ENCODE measurements at places on chromosomes 3 and 15.

- DNase-seq, result no peak
These were observed 50.7 kb downstream of the TFG start for GRCh38 chr3:100759950-100760349.

DNA sequence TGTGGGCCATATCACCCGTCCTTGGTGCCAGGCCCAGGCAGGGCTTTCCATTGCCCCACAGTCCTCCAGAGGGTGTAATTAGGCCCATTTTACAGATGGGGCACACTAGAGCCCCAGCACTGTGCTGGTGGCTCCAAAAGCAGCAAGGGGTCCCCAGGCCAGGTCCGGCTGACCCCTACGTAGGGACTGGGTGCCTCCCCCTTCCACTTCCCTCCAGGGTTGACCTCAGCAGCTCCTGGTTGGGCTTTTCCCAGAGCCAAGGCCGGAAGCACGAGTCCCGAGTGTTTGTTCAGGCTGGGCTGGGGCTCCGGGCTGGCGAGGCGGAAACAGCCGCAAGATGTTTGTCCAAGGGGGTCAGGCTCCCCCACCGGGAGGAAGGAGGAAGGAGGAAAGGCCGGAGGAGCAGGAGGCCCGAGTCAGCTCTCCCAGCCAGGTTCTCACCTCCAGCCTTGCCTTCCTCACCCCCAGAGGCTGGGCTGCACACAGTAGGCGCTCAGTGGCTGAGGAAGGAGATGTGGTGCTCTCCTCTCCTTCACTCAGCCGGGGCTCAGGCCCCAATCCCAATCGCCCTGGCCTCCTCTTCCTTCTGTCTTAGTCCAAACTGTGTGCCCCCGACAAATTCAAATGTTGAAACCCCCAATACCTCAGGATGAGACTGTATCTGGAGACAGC lies 17.1 kb upstream of the PLXND1 start:
- DNase-seq, result no peak

DNA sequence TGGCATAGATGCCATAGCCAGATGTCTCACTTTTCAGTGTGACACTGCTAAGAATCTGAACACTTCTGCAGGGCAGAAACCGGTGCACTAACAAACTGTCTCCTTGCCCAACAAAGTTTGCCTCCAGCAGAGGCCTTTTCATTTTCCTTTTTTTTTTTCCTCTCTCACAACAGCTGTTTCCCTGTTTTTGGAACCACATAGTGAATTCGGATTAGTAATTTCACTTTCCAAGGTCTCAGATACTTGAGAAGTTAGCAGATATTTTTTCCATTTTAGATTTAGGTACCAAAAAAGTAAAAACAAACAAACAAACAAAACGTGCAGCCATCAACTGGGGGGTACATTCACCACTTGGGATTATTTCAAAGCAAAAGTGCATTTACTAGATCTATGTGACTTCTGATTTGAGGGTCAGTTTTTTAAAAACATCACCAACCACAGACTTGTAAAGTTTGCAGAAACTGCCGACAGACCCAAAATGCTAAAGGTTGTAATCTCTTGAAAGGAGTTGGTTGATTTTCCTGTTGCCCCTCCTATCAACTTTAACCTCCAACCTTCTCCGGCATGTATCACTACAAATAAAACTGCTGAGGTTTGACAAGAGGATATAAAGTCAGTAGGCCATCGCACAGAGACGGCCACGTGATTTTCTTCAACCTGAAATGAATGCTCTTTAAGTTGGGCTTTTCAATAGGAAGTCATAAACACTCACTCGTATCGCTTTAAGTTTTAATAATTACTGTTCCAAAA lies 169.1 kb downstream of the CDIN1 start:
- peak; percentile 21 for DNase-seq

DNA sequence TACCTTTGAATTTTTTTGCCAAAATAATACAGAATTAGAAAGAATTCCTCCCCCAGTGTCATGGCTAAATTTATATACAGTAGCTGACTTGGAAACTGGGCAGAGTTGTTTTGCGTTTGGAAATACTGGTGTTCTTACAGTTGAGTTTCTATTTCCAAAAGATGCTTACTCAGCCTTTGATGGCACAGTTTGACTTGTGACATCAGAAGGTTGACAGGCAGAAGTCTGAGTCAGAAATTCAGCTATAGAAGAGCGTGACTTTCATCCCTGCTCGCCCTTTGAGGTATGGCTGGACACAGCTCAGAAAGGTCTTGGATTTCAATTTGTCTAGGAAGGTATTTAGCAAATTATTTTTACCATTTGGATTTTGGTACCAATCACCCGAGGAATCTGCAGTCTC lies 175.8 kb downstream of the VGLL4 start:
- DNase-seq, result peak; percentile 19

GRCh38 chr15:32918547-32918946 lies 200.7 kb downstream of the GREM1 start:
- DNase-seq, result no peak

DNA sequence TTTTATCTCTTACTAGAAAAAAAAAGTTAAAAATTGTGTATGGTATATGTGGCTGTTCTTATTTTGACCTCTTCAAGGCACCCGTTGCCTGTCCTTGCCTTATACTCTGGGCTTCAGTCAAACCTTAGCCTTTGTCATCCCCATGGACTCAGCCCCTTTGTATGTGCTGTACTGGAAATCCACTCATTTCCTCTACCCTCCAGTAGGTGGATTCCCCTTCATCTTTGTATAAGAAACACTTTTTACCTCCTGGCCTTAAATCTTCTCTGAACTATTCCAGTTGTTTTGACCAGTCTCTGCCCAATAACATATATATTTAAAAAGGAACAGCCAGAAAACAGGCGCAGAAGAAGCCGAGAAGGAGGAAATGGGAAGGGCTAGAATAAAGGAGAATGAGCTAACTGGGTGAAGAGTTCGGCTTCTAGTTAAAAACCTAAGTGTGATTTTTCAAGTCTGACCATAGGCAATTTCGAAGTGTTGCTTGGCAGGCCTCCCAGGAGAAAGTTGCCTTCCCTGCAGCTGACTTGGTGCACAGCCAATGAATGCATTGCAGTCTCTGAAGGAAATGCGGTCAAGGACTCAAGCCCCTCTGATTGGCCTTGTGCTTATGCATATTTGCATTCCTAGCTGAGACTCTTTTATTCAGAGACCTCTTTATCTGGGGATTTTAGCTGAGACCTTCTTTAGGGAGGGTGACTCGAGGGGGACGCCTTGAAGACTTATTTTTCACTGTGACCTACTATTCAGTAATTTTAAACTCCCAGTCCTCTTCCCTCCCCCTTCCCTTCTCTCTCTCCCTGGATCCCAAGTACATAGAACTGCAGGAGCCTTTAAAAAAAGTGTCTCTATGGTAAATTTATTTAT lies 277.4 kb downstream of the ROBO1 start:
- peak; percentile 83 for DNase-seq

DNA sequence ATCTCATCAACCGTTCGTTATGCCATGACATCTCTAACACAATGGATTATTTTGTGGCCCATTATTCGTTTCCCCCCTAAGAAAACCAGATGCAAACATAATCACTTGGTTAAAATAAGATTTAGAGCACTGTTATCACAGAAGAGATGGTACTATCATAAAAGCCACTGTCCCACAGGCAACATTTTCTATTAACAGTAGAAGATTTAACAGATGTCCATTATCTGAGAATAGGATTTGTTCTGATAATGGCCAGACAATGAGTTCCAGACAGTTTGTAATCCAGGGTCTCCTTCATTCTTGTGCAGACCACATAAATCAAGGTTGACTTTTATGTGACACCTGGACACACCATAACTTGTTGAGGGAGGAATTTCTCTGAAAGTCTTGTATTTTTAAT lies 153.1 kb downstream of the CLSTN2 start:
- no peak for DNase-seq

DNA sequence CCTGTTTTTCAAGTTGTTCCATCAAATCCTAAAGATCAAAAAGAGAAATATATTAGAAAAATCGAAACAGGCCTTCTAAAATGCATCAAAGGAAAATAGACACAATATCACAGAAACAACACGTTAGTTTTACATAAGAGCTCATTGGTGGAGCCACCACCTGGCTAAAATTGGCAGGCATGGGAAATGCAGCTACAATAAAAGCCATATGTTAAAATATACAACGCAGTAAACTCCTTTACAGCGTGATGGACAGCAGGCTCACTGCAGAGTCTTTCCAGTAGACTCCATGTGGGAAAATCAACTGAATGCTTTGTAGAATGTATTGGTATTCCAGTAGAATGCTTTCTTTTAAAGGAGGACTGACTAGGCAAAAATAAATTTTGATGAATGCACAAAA lies 40.9 kb upstream of the MYO5C start:
- DNase-seq, result peak; percentile 7

GRCh38 chr15:51186181-51186705 lies 91.5 kb upstream of the TNFAIP8L3 start:
- DNase-seq, result no peak

- DNase-seq, result no peak
These were observed 36.2 kb downstream of the LEKR1 start for GRCh38 chr3:156862338-156862737.

DNA sequence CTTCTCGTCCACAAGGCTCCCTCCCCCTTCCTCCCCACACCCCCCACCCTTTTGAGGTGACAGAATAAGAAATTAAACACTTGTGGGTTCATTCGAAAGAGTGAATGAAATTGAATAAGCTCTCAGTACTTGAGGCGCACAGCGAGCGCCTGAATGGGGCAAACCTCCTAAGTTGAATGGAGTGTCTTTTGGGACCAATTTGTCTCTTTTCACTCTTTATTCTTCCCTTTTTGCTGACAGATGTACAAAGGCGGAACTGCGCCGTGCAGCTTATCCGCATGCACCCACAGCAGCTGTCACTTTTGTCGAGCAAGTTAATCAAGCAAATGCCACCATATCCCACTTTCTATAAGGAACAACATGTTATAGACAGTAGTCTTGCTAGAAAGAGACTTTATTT lies 47.9 kb upstream of the FEZF2 start:
- no peak for DNase-seq

GRCh38 chr3:16849795-16850194 lies 35.0 kb upstream of the PLCL2 start:
- peak; percentile 71 for DNase-seq

DNA sequence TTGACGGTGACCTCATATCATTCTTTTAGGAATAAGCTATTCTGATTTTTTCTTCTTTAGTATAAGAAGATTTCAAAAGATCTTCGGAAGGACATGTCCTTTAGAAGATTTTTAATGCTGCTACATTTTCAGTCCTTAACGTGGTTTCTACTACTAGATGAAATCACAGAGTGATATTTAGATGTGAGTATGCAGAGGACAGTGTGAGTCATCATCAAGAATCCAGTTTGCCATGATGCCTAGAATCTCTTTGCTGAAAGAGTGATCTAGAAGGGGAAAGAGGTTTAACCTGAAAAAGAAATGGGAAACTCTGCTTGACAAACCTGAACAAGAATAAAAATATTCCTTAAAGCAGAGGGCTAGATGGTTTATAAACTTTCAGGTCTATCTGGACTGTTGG lies 43.2 kb downstream of the SLC7A14 start:
- peak; percentile 47 for DNase-seq

- no peak for DNase-seq
These were observed 156.2 kb downstream of the CLSTN2 start for GRCh38 chr3:140091143-140091542.

DNA sequence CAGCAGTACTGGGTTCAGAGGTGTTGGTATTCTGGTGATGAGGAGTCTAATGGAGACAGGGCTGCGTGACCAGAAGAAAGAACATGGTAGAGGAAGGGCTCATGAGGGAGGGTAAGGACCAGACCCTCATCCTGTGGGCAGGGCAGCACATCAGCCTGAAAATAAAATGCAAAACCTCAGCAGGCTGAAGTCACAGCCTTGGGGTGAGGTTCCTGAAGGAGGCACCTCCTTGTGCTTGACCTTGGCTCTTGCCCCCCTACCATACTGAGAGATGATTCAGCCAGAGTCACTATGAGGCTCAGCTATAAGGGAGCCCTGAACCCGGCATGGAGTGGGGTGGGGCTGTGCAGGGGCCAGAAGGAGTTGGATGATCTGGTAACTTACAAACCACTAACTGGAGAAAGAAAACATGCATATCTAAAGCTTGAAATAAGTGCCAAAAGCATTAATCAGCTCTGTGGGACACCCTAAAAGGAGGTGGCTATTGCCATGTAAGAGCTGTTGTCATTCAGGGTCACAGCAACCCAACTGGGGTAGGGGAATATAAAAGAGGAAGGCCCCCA lies 60.2 kb downstream of the CORO2B start:
- DNase-seq, result peak; percentile 57

DNA sequence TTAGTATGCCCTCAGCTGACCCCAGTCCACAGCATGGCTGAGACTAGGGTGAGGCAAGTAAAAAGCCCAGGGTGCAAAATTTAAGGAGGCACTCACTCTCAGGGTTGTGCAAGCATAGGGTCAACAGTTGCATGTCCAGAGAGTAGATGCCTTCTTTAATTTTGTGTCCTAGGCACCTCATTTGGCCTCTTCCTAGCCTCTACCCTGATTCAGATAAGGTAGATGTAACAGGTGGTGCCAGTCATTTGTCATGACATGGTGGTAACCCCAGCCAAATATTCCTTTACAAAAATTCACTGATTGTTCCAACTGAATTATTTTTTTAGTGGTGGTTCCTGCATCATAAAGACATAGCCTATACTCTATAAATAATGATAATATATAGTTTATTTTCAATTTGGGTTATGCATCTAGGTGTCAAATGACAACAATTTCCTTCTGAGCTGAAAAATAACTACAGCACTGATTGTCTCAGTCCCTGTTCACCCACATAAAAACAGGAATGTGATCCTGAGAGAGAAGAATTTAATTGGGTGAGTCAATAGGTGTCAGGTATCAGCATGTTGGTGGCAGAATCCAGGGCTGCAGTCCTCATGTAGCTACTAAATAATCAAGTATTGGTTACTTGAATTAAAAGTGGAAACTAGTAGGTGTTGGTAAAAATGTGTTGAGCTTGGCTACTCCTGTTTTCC lies 44.2 kb upstream of the TIPARP start:
- DNase-seq, result peak; percentile 70

GRCh38 chr15:41936649-41937567 lies 35.4 kb downstream of the EHD4 start:
- no peak for DNase-seq

DNA sequence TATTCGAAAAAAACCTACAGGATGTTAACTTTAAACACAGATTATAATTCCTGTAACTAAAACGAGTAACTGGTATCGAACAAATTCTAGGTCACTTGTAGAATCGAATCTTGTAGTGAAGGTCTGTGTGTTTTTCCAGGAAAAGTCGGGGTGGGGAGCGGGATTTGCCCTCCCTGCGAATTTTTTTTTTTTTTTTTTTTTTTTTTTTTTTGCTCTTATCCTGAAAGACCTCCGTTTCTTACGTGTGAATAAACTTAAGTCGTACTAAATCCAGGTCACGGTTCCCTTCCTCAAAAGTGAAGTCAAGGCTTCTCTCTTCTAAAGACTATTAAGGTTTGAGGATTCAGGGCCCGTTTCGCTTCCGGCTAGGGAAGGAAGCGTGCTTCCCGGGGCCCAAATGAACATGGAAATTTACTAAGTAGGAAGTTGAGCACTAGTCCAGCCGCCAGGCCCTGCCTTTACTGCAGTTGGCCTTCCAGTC lies 770 bp downstream of the TBC1D5 start:
- DNase-seq, result no peak

GRCh38 chr3:55511895-55512570 lies 24.9 kb upstream of the WNT5A start:
- peak; percentile 80 for DNase-seq
